ENCODE measurements at places on chromosomes 1 and 21.

GRCh38 chr1:175413367-175413766, 220.8 kb upstream of the KIAA0040 start:
- DNase-seq = no peak

DNA sequence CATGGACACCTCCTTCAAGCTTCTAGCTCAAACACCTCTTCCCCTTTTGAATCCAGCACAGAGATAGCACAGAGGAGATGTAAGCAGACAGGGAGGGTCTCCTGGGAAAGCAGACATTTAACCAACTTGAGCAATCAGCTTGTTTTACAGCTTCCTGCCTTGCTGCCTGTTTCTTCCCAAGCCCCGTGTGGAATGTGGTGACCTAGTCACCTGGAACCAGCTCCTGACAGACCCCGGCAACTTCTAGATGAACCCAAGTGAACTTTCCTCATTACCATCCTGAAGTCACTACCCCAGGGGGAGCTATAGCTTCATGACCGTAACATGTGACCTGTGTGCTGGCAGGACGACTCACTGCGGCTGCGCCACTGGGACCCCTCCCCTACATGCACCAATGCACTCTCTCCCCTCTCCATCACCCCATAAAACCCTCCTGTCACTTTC, 24.1 kb upstream of the TTF2 start:
- no peak for DNase-seq

GRCh38 chr1:59007429-59007819, 223.6 kb upstream of the JUN start:
- no peak for DNase-seq

GRCh38 chr1:33244143-33244808, 12.0 kb upstream of the ZNF362 start:
- DNase-seq = no peak

DNA sequence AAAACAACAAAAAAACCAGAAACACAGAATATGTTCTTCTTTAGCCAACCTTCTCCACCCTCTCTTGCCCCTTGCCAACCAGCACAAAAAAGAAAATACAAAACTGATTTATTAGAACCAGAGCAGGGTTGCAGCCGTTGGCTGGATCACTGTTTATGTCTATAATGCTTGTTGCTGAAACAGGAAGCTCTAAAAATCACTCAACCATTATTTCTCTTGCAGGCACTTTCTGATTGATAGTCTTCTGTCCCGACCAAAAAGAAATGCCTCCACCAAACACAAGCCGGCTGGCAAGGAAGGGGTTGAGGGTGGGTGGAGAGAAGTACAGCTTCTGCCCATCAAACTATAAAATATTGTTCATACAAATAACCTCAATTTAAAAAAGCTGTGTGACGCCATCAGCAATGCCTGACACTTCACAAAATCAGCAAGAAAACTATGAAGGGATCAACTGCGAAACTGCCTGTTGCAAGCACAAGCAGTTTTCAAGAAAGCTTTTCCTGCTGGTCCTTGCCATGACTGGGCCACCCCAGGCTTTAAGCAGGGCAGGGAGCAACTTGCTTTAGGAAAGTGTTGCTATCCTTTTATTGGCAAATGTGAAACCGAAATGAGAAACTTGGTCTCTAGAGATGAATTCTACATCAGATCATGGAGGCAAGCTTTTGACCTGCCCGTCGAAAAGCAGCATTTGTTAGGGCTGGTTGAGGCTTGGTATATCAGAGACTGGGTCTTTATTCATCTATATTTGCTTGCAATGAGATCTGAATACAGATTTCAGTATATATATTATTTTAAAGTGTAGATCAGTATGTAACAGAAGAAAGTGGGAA, 174.2 kb downstream of the RUNX1 start:
- no peak for DNase-seq

DNA sequence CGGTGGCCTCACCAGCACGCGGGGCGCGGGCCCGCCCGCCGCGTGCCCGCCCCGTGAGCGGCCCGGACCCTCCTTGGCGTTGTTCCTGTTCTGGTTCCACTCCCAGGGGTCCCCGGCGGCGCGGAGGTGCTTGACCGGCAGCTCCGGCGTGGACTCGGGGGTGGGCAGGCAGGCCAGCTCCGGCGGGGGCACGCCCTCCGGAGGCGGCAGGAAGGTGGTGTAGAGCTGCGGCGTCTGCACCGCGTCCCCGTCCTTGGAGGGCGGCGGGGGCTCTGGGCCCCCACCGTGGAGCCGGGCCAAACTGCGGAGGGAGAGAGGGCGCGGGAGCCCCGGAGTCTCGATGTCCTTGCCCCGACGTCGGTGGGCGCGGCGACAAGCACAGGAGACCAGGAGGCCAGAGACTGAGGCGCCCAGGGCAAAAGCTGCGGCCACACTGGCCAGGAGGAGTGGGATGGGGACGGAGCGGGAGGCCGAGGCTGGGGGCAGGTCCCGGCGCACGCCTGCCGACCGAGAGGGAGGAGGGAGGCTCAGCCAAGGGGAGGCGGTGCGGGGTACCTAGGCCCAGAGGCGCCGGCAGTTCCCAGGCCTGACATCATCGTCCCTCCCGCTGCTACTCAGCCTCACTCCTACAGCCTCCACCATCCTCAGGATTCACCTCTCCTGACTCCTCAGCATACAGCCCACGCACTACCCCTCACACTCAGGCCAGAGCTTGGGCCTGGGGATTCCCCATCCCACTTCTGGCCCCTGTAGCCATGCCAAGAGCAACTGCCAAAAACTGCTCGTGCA, 13.2 kb downstream of the SEMA6C start:
- no peak for DNase-seq

DNA sequence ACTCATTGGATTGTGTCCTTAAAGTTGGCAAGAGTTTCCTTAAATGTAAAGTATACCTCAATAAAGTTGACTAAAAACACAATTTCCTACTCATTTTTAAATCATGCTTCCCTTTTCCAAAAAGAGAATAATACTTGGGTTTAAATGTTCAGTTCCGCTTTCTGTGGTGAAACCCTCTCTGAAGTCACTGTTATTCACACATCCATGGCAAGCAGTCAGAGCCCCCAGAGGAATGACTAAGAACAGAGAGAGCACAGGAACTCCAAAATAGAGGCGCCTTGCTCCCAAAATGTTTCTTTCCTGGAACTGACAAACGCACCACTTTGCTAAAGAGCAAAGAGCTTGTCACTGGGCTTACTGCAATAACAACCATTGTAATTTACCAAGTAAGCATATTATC, 142.5 kb downstream of the TIAM1 start:
- no peak for DNase-seq

DNA sequence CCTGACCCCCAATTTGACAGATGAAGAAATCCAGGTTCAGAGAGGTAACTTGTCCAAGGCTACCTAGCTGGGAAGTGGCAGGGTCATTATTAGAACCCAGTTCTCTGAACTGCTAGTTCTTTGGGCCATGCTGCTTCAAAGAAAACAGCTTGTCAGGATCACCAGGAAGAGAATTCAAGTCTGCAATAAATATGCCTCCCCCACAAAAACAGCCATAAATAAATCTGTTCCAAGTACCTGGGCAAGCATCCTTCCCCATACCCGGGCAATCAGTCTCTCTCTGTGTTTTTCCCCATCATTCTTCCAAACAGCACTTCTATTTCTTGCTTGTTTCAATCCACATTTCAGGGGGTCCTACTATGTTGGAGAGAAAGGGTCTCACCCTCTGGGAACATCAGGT, 34.1 kb downstream of the SLC9A1 start:
- DNase-seq = no peak

DNA sequence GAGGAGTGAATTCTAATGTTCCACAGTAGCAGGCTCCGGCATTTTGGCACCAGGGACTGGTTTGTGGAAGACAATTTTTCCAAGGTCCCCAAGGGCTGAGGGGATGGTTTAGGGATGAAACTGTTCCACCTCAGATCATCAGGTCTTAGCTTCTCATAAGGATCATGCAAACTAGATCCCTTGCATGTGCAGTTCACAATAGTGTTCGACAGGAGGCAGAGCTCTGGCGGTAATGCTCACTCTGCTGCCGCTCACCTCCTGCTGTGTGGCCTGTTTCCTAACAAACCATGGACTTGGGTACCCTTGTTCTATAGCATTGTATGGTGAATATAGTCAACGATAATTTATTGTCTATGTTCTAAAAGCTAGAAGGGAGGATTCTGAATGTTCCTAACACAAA, 16.6 kb downstream of the CRNN start:
- DNase-seq = no peak

GRCh38 chr1:6801966-6802365, 16.7 kb downstream of the CAMTA1 start:
- DNase-seq = no peak

DNA sequence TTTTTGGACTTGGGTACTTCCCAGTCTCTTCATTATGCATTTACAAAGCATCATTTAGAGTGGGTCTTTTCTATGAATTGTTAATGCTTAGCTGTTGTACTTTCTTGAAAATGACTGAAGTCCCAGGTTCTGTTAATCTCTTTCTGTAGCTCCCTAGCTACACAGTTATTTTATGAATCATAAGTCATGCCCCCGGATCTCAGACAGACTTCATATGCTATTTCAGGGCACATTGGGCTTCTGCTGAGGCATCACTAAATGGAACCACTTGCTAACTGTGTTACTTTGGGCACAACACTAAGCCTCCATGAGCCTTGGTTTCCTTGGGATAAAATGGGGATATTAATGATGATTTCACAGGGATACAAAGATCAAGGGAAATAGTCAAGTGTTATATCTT, 55.5 kb upstream of the RBM15 start:
- DNase-seq = no peak

- DNase-seq = no peak
Measured at GRCh38 chr1:20073256-20073655, 3.3 kb downstream of the PLA2G5 start.

- no peak for DNase-seq
Measured at GRCh38 chr21:41186755-41187536, 19.0 kb downstream of the BACE2 start.
